ENCODE measurements at places on chromosomes 1 and 21.

DNA sequence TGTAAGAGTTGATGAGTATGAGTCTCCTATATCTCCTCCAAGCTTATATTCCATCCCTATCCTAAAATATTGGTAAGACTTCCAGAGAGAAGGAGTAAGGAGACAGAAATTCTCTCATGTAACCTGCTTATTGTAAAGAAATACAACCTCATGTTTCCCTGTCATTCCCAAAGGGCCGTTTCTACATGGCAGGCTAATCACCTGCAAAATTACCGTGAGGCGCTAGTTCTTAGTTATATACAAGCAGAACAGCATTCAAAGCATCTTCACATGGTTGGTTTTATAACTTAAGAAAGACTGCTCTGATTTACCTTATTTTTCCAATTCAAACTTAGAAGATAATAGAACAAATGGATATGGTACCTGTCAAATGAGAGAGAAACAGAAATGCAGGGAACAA, 42.9 kb downstream of the DAB1 start:
- no peak for DNase-seq

- no peak for DNase-seq
Observed at GRCh38 chr1:154944401-154945159, 8.1 kb upstream of the PMVK start.

DNA sequence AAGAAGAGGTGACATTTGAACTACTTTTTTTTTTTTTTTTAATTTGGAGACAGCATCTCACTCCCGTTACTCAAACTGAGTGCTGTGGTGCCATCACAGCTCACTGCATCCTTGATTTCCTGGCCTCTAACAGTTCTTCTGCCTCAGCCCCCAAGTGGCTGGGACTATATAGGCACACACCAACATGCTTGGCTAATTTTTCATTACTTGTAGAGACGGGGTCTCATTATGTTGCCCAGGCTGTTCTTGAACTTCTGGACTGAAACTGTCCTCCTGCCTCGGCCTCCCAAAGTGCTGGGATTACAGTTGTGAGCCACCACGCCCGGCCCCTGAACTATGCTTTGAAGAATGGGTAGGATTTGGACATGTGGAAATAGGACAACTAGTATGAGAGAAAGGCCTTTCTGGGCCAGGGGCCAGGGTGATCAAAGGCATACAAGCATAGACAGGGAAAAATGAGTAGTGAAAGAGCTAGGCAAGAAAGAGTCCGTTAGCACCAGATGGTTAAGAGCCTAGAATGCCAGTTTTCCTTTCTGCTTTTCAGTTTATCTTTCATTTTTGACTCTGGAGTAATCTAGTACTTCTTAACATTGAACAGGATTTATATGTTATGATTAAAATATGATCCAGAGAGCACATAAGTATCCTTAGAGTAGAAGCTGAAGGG, 6.3 kb downstream of the RABGAP1L start:
- no peak for DNase-seq

DNA sequence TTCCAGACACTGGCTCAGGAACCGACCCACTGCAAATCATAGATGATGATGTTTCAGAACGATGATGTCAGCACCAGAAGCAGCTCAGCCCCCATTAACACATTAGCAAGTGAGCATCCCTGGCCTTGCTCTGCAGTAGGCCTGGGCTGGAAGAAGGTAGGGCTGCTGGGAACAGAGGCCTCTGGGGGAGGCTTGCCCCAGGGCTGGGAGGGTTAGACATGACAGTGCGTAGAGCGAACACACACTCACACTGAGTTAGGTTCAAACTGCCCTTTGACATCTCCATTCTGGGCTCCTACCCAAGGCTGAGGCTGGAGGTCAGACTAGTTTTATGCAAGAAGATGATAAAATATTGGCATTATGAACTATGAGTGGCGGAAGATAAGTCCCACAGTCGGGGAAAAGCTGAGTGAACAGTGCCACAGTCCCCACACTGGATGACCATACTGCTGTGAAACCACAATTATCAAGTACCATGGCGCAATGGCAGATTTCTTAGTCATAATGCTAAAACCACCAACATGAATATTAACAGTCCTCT, 91.1 kb downstream of the DMRTB1 start:
- no peak for DNase-seq

DNA sequence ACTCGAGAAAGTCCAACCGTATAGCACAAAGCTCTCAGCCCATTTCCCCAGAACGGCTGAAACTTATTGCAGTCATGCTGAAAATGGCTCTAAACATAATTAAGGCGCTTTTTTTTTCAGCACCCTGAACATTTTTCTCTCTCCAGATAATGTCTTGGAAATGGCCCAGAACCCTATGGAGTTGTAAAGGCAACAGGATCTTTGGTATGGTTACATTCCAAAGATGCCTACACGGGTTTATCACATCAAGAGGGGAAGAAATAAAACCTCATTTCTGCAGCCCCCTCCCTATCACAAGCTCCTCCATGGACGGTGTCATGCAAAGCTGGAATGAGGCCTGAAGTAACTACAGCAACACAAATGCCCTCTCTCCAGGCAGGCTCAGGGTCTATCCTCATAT, 126.4 kb upstream of the GALNT2 start:
- peak; percentile 50 for DNase-seq

- DNase-seq, result no peak
Observed at GRCh38 chr1:44543786-44544185, 130.5 kb downstream of the TMEM53 start.

- peak; percentile 93 for DNase-seq
Observed at GRCh38 chr1:112707221-112708001, 484 bp upstream of the RHOC start.

GRCh38 chr1:25513666-25514065, 29.7 kb upstream of the LDLRAP1 start:
- no peak for DNase-seq

DNA sequence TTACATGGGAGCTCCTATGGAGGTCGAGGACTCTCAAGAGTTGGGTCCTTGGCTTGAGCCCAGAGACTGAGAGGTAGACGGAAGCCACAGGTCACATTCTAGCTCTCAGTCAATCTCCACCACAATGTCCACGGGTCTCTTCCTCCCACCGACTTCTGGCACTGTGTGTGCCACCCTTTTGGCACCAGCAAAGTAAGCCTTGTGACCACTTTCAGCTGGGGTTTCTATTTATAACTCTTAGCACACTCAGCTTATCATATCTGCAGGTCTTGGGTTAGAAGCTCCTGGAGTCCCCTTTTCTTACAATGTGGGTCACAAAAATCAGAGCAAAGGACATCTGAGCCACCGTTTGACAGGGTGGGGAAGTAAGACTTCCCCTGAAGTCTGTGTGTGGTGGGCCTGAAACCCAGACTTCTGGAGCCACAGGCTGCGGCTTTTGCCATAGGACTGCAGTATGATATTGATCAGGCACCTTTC, 28.3 kb downstream of the NCMAP start:
- no peak for DNase-seq

- DNase-seq, result peak; percentile 51
Observed at GRCh38 chr1:209045331-209046057, 538.0 kb upstream of the CAMK1G start.

GRCh38 chr1:96918406-96918805, 196.8 kb downstream of the PTBP2 start:
- DNase-seq, result peak; percentile 14

- DNase-seq, result no peak
Observed at GRCh38 chr1:160179336-160179735, 11.0 kb upstream of the CASQ1 start.

GRCh38 chr1:229844675-229845074, 218.6 kb downstream of the URB2 start:
- DNase-seq, result no peak

GRCh38 chr1:221751226-221751887, 9.5 kb upstream of the DUSP10 start:
- DNase-seq, result no peak

DNA sequence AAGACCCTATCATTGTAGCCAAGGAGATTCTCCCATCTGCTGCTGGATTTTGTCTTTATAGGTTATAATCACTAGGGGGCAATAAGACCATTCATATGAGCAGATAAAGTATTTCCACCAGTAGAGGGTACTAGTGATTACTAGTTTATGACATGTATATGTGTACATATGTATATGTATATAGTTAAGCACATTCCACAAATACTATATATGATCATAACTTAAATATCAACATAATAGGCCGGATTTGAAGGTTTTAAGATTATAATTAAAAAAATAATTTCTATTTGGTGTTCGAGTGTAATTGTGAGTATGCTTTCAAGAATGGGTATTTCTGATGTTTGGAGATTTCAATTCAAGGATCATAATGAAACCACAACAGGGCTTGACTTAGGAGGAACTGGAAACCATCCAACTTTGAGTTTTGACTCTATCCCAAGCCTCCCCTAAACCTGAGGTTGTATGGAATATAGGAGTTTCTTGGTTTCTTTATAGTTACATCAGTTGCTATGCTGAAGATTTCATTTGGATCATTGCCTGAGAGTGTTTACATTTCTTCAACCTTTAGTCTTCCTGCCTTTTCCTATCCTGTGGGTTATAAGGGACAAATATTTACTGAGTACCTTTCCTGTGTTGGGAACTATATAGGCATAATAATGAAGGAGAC, 16.9 kb downstream of the TCEANC2 start:
- peak; percentile 62 for DNase-seq

- no peak for DNase-seq
Observed at GRCh38 chr1:111802110-111802509, 46.4 kb downstream of the DDX20 start.

GRCh38 chr1:224632381-224632871, 16.3 kb downstream of the CNIH3 start:
- peak; percentile 50 for DNase-seq

DNA sequence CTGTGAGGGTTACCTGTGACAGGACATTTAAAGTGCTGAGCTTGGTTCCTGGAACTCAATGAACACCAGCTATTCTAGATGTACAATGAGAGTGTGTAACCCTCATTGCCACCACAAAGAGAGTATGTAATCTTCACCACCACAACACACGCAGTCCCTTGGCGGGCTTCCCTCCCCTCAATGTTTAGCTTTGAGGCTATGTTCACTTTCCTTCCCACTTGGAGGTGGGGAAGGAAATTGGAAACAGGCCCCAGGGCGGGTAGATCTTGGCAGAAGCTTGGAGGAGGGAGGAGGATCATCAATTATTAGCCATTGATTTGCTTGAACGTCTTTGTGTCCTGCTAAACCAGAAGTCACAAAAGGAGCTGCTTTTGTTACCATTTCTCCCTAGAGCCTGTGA, 8.3 kb upstream of the COL16A1 start:
- no peak for DNase-seq

- no peak for DNase-seq
Observed at GRCh38 chr1:81559662-81560350, 240.9 kb upstream of the ADGRL2 start.

DNA sequence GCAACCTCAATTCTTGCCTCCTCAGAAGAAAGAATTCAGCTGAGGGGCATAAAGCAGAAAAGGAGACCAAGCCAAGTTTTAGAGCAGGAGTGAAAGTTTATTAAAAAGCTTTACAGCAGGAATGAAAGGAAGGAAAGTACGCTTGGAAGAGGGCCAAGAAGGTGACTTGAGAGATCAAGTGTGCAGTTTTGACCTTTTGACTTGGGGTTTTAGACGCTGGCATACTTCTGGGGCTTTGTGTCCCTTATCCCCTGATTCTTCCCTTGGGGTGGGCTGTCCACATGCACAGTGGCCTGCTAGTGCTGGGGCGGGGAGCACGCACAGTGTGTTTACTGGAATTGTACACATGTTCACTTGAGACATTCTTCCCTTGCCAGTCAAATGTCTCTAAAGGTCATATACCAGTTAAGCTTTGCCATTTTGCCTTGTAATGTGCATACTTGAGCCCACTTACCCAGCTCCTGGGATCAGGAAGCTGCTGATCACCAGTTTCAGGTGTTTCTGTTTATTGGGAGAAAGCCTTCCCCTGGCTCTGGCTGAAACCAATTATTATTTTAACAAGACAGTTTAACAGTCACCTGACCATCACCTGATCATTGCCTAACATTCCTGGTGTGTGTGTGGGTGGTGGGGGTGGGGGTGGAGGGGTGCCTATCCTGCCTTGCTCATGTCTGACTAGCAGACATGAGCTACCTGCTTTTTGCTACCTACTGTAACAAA, 36.2 kb downstream of the UTP25 start:
- DNase-seq, result no peak

DNA sequence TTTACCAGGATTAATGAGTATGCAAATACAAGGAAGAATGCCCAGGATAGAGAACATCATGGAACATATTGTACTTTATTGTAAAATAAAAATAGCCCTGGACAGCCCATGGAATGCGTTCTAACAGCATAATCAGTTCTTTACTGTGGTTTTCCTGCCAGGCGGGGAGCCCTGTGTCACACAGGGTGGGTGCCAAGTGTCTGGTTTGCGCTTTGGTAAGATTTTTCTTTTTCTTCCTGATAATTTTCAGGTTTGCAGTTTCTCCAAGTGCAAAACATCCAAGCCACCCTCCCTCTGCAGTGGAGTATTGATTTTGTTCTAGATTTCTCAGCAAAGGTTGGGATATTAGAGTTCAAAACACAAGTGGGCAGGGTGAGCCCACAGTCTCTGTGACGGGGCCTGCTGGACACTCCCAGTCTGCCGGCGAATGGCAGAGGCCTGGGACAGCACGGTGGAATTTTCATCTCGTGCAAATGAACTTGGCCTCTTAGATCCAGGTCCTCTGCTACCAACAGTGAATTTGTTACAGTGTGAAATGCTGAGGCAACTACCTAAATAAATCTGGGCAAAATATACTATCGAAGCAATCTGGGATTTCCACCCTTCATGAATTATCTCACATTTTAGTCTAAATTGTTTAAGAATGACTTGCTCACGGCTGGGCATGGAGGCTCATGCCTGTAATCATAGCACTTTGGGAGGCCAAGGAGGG, 15.6 kb upstream of the KCNJ15 start:
- DNase-seq, result no peak

- DNase-seq, result no peak
Observed at GRCh38 chr1:2340086-2340917, 51.1 kb downstream of the MORN1 start.

- no peak for DNase-seq
Observed at GRCh38 chr1:92085727-92086126, 5.6 kb downstream of the BTBD8 start.

DNA sequence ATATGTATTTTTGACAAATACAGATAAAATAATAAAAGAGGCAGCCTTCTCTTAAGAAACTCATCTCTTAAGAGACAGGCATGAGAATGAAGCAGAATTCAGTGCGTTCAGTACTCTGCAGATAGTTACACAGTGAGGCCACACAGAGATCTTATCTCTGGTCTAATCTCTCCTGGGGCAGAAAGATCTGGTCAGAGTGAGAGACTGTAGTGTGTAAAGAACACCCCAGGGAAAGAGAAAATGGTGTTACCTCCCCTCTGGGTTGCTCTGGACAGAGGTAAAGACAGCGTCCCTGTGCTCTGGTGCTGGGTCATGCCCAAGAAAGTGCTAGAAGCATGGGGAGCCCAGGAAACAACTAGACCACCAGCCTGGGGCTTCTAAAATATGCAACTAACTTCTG, 216.3 kb downstream of the SIPA1L2 start:
- no peak for DNase-seq

DNA sequence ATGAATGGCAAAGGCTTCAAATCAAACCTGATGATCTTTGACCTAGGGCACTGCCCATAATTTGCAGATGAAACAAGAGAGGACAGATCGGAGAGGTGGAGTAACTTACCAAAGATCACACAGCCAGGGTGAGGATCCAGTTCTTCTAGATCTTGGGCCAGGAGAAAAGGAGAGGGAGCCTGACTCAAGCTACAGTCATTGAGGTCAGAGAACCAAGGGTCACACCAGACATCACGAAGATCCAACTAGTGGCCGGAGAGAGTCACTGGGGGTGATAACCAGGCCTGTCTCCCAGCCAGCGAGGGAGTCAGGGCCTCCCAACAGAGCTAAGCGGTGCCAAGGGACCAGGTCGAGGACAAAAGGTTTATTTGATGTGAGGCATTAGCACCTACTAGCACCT, 115.0 kb downstream of the RIPK4 start:
- DNase-seq, result no peak

- no peak for DNase-seq
Observed at GRCh38 chr1:32639489-32640075, 10.8 kb downstream of the ZBTB8OS start.
